ENCODE measurements at places on chromosomes 5 and 9.

- no peak for DNase-seq
Measured at GRCh38 chr5:149387081-149387631, 8.1 kb upstream of the IL17B start.

GRCh38 chr9:15306068-15306756, 804 bp downstream of the TTC39B start:
- DNase-seq = peak; percentile 96

DNA sequence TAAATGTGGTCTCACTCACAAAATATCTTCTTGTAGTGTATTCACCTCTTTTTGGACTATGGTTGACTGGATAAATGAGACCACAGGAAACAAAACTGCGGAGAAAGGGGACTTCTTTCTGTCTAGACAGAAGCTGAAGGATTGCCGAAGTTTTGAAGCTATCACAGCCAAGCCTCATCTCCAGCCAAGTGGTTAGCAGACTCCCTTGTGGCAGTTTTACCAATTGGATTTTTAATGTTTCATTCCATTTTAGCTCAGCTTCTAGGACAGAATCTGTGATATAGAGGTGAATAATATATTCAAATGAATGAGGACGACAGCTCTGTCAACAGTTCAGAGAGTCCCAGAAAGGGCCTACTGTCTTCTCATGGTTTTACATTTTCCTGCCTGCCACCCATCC, 215.7 kb upstream of the ZNF608 start:
- no peak for DNase-seq

DNA sequence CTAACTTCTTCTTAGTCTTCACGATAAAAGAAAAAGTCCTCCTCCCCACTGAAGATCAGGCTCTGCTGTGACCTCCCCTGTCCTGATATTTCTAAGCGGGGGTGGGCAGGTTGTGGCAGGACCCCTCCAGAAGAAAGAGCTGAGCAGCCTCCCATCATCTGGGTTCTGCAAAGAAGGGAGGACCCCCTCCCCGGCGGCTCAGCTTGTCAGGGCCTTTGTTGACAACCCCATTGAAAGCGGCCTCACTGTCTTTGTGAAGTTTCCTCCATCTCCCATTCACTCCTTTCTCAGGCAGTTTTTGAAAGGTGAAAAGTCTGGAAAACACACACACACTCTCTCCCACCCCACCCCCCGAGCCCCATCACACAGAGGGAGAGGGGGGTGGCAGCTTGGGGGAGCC, 26.2 kb upstream of the BARHL1 start:
- DNase-seq = no peak

- no peak for DNase-seq
Measured at GRCh38 chr9:136257381-136258298, 12.0 kb upstream of the QSOX2 start.

DNA sequence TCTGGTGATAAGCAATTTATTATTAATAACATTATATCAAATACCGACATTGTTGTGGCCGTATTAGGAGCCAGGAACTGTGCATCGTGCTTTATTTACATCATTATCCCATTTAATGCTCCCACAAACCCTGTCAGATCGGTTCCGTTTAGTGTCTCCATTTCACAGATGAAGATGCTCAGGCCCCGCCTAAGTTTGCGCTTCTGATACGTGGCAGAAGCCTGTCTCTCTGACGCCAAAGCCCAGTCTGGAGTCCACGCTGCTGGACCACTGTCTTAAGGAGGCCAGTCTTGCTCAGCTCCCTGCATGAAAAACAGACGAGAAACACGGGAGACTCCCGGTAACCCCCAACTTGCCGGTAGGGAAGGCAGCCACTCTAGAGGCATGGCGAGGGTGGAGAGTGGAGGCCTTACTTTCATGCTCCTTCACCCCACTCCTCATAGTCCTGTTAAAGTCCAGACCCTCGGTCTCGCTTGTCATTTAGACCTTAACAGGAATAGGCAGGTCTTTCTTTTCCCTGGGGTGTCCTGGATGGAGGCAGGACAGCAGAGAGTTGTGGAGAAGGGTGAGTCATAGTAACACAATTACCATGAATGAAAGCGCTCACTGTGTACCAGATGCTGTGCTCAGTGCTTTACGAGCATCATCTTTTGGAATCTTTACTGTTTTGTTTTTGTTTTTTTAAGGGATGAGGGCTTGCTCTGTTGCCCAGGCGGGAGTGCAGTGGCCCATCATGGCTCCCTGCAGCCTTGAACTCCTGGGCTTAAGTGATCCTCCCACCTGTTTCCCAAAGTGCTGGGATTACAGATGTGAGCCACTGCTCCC, 872 bp downstream of the TXNDC15 start:
- DNase-seq = no peak

GRCh38 chr5:100232736-100233135, 302.4 kb upstream of the FAM174A start:
- DNase-seq = no peak

DNA sequence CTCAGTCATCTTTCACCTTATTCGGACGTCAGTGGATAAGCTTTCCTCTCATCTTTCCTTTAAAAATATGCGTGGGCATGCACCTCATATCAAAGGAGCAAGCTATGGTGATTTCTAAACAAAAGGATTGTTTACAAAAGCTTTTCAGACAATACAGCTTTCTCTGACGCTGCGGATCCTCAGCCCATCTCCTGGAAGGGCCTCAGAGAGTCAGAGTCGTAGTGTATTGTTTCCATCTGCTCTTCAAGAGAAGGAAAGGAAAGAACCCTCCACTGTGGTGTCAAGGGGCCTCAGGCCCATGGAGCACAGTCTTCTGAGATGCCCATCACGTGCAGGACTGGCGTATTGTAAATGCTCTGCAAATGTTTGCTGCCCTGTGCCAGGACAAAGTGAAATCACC, 163.4 kb upstream of the MAP1B start:
- no peak for DNase-seq

DNA sequence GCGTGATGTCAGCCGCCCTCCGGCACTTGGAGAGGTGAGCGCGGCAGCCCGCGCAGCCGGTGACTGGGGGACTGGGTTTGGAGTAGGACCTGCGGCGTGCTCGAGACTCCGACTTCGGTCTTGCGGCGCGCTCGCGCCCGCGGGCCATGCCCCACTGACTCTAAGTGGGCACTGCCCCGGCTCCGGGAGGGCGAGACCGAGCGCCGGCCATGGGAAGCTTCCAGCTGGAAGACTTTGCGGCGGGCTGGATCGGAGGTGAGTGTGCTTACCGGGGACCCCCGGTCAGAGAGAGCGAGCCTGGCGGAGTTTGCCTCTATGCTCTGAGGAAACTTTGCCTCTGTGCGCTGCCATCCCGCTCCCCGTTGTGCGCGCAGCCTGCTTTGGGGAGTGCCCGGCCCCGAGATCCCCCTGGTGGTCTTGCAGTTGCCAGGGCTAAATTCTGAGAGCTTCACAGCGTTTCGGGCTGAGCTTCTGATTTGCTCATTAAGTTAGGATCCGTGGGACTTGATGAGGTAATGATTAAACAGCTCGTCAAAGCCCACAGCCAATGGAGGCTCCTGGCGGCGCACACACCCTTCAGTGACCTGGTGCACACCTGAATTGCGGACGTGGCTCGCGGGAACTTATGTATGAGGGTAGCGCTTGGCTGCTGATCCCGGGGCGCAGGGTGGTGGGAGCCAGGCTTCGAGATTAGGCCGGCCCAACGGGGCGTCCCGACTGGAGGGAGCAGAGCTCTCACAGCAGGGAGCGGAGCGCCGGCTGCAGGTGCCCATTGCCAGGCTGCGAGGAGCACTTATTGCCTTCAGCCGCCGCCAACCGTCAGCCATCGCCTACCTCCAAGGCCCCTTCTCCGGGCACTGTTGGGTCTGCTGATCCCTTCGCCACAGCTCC, at the start of gene SLC25A48:
TSS of gene SLC25A48 (plus strand) at position 25 of the 891 bp plus-strand sequence. CDS start at position 210, 185 bp downstream.
- peak; percentile 38 for DNase-seq

- DNase-seq = no peak
Measured at GRCh38 chr5:1526681-1527131, 2.9 kb upstream of the LPCAT1 start.

- no peak for DNase-seq
Measured at GRCh38 chr9:137811283-137811870, 66.2 kb upstream of the CACNA1B start.

DNA sequence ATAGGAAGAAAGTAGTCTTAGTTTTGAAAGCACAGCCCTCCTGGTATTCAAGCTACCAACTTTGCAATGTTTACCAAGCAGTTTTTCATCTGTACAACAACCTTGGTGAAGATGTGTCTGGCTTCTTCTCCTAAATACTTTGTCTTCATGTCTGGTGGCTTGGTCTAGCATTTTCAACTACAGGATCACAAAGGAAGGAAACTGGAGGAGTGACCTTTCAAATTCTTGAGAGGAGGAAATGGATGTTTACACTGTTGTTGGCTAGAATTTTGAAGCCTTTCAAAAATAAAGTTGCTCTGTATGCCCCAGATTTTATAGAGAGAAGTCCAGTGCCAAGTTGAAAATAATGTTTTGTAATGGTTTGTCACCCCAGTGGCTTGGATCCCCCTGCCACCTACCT, 16.3 kb downstream of the PAM start:
- DNase-seq = no peak

- no peak for DNase-seq
Measured at GRCh38 chr5:142600611-142601358, 85.1 kb downstream of the FGF1 start.

- DNase-seq = no peak
Measured at GRCh38 chr9:21533597-21533996, 51.5 kb upstream of the IFNE start.

GRCh38 chr5:97541864-97542263, 358.8 kb upstream of the RIOK2 start:
- no peak for DNase-seq

DNA sequence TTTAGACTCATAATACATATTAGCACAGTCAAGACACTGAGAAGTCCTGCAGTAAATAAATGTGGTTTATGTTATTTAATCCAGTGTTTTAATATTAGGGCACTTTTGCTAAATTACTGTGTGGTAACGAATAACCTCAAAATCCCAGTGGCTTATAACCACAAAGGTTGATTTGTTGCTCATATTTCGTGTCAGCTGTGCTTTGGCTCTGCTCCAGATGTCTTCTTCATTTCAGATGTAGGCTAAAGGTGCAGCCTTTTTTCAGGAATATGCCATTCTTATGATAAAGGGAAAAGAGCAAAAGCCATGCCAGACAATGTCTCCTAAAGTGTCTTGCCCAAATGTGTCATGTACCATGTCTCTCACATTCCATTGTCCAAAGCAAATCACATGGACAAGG, 144.8 kb downstream of the BRINP1 start:
- no peak for DNase-seq

- no peak for DNase-seq
Measured at GRCh38 chr5:64944868-64945267, 176.1 kb downstream of the CWC27 start.

- DNase-seq = no peak
Measured at GRCh38 chr9:114384341-114384740, 3.4 kb downstream of the AKNA start.

GRCh38 chr9:115164511-115164974, 46.6 kb upstream of the TNC start:
- peak; percentile 68 for DNase-seq

DNA sequence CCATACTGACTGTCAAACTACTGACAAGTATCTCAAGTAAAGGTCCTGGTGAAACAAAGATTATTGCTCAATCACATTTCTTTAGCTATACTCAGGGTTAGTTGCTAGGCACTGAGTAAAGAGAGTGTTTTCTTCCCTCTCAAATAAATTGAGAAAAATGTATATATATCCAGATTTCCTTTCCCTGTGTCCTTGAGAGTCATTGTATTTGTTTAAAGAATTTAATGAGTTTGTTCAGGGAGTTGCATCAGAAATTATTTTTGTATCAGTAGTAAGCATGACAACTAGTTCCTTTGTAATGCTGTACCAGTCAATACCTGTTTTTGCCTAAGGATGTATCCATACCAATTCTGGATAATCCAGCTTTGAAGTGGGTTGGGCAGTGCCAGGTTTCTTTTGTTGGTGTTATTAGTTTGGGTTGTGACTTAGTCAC, 3.2 kb upstream of the ANKHD1 start:
- no peak for DNase-seq

DNA sequence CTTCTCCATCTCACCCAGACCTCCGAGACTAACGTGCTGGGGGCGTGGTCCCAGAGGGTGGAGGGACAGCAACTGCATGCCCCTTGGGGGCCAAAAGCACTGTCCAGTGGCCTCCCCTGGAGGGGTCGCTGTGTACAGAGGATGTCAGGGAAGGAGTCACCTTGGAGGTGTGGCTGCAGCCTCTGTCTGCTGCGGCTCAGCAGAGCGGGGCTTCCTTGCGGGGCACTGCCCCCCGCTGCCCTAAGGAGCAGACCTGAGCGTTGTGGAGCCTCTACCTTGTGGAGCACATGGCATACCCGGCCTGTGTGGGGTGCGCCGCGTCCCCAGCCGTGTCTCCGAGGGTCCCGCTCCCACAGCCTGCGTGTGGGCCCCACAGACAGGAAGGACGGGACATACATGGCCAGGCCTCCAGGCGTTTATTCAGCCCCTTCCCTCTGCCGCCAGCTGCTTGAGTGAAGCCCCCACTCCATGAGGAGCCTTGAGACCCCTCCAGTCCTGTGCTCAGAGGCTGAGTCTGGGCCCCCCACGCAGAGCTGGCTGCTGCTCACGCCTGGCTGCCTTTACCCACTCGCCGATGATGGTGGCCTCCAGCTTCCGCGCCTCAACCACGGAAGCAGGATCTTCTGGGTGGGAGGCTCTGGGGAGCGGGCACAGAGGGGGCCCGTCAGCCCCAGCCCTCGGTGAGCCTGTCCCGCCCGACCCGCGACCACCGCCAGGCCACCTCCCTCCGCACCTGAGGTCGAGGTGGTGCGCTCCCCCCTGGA, 4.2 kb downstream of the DPP7 start:
- no peak for DNase-seq

DNA sequence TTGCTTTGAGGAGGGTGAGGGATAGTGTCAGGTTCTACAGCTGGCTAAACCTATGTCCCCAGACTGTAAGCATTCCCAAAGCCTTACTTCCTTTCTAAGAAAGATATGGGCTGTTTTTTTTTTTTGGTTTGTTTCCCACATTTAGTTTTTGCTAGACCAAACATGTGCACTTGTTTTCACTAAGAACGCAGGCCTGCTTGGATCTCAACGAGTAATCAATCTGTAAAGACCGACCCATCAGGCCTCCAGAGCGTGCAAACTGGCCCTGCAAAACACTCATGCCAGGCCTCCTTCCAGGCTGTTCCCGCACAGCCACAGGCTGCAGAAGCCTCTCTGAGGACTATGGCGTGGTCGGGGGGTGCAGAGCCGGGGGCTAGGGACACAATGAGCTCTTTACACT, 304.8 kb upstream of the PANK3 start:
- no peak for DNase-seq

- DNase-seq = no peak
Measured at GRCh38 chr9:86665416-86665815, 281.9 kb downstream of the GAS1 start.

DNA sequence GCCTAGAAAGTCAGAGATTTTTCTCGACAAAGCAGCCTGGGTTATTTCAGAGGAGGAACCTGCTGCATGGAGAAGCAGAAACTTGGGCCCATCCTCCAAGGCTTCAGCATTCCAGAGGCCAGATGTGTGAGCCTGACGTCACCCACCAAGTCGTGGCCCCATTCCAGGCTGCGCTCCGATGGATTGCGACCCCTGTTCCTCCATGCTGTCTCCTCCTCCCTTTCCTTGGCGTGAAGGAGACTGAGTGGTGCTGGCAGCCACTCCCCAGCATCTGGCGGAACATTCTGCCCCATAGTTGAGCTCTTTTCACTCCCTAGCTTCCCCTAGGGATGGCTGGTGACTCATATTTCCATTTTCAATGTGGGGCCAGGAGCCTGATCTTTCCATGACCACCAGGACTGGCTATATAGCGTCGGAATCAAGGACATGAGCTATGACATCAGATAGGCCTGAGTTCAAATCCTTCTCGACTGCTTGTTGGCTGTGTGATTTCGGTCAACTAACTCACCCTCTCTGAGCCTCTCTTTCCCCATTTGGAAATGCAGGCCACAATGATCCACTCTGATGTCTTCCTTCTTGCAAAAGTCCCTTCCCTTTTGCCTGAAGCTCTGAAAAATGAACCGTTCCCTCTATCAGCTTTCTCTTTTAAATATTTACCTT, 24.5 kb upstream of the DUSP1 start:
- no peak for DNase-seq

All from NCI-H1105 (cell line).